Memory B cell (primary cell): ENCODE measurements at places on chromosomes 4 and X.

GRCh38 chr4:1032861-1033260, 21.4 kb downstream of the FGFRL1 start:
- no peak for DNase-seq

DNA sequence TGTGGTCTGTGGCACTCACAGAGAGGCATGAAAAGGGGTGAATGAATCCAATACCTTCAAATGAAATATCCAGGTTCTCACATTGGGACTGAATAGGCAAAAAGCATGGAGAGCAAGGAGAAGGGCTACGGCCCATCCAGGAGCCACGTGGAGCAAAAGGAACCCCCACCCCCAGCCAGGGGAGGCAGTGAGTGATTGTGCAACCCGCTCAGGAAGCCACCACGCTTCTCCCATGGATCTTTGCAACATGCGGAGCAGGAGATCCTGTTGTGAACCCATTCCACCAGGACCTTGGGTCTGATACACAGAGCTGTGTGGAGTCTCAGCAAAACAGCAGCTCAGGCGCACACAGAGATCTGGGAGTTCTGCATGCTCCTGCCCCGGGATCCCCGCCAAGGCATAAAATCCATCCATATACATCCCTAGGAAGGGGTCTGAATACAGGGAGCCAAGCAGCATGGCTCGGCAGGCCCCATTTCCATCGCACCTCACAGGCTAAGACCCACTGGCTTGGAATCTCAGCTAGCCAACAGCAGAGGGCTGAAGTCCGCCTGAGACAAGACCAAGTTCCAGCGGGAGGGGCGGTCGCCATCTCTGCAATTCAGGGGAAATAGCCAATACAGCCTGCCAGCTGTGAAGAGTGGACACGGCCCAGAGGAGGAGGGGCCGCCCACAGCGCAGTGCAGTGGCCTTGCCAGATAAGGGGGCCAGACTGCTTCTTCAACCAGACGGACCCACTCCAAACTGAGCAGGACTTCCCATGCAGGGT, 80.2 kb downstream of the FGF16 start:
- no peak for DNase-seq

DNA sequence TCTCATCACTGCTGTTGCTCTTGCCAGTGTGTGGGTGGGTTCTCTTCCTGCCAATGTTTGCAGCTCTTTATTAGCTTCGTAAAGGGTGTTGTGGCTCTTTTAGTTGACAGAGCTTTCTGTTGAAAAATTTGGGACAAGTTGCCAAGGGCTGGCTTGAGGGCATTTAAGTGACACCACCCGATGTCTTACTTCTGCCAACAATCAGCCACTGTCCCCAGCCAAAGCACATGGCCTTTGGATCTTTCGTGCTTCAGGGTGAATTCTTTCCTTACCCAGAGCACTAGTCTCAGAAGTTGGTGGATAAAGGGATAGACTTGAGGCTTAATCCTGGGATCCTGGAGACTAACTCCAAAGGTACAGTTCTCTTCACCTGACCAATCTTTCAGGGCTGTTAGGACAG, 113.6 kb downstream of the SOX3 start:
- DNase-seq = no peak

- DNase-seq = no peak
Observed at GRCh38 chr4:32025851-32026459, 1305.8 kb downstream of the PCDH7 start.
